Activated naive CD4-positive, alpha-beta T cell treated with Interleukin-2 at 50 U/mL for 16 hours (primary cell): ENCODE measurements at places on chromosomes 11 and 22.

- DNase-seq, result no peak
Measured at GRCh38 chr11:72010529-72011233, 12.0 kb downstream of the IL18BP start.

DNA sequence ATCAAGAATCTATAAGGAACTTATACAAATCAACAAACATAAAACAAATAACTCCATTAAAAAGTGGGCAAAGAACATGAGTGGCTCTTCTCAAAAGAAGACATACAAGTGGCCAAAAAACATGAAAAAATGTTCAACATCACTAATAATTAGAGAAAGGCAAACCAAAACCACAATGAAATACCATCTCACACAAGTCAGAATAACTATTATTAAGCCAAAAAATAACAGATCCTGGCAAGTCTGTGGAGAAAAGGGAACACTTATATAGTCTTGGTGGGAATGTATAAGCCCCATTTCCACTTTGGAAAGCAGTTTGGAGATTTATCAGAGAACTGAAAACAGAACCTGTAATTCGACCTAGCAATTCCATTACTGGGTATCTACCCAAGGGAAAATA lies 921.0 kb downstream of the KCNA4 start:
- no peak for DNase-seq

DNA sequence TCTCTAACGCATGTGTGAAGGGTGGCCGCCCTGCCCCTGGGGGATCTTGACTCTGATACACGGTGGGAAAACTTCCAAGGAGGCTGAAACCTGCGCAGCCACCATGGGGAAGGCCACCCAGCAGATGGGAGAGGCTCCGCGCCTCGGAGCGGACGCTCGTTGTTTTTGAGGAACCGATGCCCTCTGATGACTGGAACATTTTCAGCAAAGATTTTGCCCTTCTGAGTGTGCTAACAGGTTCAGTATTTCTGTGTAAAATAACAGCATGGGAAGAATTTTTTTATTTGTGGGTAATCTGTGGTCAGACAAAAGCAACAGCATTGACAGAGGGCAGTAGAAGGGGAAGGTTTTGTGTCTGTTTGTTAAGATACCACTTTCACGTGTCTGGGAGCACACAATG lies 16.7 kb downstream of the MB start:
- no peak for DNase-seq

GRCh38 chr11:117832511-117832910 lies 8.0 kb upstream of the FXYD2 start:
- DNase-seq, result no peak

- no peak for DNase-seq
Measured at GRCh38 chr11:128189823-128190222, 397.5 kb downstream of the ETS1 start.

DNA sequence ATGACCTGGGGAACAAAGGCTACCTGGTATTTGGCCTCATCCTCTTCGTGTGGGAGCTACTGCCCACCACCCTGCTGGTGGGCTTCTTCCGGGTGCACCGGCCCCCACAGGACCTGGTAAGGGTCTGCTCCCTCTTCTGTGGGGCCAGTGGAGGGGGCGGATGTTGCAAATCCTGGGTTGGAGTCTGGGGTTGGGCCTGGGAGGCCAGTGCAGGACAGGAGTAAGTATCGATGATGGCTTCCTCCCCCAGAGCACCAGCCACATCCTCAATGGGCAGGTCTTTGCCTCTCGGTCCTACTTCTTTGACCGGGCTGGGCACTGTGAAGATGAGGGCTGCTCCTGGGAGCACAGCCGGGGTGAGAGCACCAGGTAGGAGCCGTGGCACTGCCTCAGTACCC lies 2.7 kb downstream of the GPR137 start:
- no peak for DNase-seq

- DNase-seq, result no peak
Measured at GRCh38 chr11:133526790-133527189, 5.5 kb downstream of the OPCML start.

GRCh38 chr11:116613206-116613875 lies 159.4 kb downstream of the BUD13 start:
- DNase-seq, result no peak

DNA sequence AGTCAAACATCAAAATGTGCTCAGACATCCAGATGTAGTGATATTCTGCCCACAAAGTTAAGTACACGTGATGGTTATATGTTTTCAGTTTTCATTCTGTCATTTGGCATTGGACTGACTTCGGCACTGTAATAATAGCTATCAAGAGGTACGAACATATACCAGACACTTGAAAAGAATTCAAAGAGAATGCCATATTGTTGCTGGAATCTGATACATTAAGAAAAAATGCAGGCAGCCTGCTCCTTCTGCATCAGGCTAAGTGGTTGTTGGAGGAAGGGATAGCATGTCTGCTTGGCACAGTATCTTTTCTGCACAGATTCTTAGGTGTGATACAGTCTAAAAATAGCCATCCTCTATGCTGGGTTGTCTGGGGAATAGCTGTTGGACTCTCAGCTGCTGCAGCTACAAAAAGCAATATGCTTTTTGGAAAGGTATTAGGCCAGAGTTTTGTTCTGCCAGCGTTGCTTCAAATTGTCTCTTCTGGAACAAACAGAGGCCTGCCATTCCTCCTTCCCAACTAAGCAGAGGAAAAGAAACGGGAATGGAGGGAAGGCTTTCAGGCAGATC lies 892.6 kb downstream of the TBC1D22A start:
- no peak for DNase-seq

DNA sequence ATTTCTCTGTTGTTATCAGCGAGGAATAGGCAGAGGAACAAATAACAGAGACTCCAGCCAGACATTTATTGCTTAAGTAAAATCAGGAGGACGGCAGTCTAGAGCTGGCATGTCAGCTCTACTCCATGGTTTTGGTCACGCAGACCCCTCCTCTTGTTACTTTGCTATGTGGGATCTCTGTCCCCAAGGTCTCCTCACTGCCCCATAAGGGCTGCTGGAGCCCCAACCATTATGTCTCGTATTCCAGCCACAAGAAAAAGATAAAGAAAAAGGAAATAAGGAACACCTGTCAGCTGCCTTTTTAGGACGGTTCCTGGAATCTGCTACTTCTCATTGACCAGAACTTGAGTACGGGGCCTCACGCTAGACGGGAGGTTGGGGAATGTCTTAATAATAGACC lies 70.4 kb downstream of the ELFN2 start:
- no peak for DNase-seq

DNA sequence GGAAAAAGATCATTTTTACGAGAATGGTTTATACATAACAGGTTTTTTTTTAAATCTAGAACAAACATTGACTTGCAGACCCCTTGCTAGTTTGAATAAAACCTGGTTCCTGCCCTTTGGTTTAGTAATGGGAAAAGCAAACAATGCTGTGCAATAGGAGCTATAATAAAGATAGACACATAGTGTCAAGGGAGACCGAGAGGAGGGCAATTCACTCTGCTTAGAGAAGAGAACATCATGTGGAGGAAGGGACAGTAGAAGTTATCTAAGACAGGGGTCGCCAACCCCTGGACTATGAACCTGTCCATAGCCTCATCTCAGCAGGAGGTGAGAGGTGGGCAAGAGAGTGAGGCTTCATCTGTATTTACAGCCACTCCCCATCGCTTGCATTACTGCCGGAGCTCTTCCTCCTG lies 7.0 kb upstream of the RDX start:
- DNase-seq, result no peak

- DNase-seq, result no peak
Measured at GRCh38 chr11:134367781-134368180, 36.0 kb downstream of the GLB1L2 start.

DNA sequence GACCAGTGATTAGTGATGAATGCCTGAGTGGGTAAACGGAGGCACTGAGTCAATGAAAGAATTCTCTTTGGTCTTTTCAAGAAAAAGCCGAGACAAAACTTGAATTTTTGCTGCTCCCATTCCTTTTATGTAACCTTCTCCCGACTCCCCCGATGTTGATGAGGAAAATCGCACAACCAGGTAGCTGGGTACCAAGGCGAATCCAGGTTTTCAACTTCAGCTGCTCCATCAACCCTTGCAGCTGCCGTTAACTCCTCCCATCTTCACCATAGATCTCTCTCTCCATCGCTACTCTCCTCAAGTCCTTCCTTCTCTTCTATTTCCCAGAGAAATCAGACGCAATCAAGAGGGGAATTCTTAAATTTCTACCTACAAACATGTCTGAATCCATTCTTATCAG lies 611 bp upstream of the USP2 start:
- no peak for DNase-seq

DNA sequence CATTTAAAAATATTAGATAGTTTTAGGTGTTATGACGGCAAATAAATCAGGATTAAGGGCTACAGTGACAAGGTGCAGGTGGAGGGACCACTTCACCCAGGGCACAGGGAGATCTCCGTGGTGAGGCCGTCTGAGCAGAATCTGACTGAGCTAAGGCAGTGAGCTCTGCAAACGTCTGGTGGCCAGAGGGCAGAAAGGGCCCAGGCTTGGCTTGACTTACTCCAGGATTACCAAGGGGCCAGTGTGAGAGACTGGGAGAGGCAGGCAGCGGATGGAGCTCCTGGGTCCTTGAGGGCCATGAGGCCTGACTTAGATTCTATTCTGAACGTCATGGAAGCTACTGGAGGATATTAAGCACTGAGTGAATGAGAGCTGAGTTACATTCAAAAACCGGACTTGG lies 125.9 kb upstream of the B3GAT1 start:
- no peak for DNase-seq

DNA sequence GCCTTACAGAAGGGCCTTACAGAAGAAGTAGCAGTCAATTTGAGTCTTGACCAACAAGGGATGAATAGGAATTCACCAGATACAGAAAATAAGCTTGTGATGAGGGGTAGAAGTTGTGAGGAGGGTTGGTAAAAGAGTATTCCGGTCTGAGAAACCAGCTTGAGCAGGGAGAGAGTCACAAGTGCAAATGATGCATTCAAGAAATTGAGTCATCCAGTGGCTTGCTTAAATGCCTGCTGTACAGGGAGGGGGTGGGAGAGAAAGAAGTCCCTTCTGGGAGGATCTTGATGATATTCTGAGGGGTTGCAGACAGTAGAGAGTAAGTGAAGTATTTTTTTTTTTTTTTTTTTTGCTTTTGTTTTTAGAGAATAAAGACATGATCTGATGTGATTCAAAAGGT lies 9.2 kb downstream of the CCKBR start:
- no peak for DNase-seq

DNA sequence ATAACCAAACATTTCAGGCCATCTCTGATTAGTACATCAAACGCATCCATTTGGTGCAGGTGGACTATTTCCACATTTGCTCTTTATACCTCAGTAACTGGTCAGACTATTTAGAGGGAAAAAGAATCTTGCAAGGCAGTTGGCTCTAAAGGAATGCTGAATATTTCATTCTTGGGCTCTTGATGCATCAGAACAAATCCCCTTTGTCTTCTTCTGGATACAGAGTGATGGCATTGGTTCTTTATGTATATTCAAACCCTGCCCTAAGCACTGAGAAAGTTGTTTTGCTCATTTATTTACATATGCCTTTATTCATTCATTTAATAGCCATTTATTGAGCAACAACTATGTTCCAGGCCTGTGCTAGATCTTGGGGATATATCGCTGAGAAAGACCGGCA lies 31.1 kb upstream of the RAB30 start:
- DNase-seq, result no peak

- no peak for DNase-seq
Measured at GRCh38 chr11:124535552-124536232, 7.8 kb downstream of the OR8B12 start.

DNA sequence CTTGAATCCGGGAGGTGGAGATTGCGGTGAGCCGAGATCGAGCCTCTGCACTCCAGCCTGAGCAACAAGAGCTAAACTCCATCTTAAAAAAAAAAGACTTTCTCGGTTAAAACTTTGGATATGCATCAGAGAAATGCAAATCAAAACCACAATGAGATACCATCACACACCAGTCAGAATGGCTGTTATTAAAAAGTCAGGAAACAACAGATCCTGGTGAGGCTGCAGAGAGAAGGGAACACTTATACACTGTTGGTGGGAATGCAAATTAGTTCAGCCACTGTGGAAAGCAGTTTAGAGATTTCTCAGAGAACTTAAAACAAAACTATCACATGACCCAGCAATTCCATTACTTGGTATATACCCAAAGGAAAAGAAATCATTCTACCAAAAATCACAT lies 619.4 kb upstream of the KIRREL3 start:
- no peak for DNase-seq

GRCh38 chr22:23778577-23778900 lies 5.9 kb downstream of the MMP11 start:
- DNase-seq, result no peak

GRCh38 chr22:44402196-44403111 lies 89.7 kb upstream of the SHISAL1 start:
- no peak for DNase-seq

- DNase-seq, result no peak
Measured at GRCh38 chr11:120063686-120064340, 74.1 kb downstream of the TRIM29 start.

- no peak for DNase-seq
Measured at GRCh38 chr11:63551091-63551888, 11.9 kb downstream of the PLAAT2 start.

- no peak for DNase-seq
Measured at GRCh38 chr11:65297026-65297672, 17.5 kb upstream of the CDC42EP2 start.

DNA sequence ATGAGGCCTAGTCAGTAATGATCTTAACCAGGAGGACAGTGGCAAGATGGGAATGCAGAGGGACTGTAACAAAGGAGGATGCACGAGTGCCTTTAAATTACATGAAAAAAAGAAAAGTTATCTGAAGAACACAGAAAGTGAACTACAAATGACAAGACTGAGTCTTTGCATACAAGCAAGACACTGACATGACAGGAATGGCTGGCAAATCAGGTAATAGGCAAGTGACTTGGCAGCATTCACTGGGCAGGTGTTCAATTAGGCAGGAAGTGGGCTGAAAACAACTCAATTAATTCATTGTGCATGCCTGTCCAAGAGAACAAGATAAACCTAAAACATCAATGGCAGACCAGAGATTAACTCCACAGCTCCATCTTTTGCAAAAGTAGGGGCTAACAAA lies 24.0 kb downstream of the SMCO4 start:
- DNase-seq, result no peak

DNA sequence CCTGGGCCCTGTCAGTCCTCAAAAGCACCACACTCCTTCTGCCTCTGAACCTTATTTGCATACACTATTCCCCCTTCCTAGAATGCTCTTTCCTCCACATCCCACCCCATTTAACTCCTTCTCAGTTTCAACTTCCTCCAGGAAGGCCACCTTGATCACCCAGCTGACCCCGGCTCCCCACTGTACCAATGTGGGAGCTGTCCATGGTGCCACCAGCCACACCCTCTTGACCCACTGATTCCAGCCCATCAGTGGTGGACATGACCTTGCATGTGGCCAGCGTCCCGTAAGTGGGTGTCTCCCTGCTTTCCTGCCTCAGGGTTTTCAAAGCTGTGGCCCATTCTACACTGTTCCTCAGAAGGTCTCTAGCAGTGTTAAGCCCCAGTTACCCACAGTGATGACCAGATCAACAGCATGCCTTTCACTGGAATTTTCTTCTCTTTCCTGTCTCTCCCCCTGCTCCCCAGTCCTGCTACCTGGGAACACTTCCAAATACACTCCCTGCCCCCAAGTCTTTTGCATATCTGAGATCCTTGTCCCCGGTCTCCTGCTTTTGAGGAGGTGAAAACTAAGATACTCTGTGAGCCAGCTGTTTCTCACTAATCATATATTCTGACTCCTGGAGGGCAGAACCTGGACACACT lies 346.6 kb downstream of the MN1 start:
- DNase-seq, result no peak
